ENCODE measurements at places on chromosomes 5 and 9.

DNA sequence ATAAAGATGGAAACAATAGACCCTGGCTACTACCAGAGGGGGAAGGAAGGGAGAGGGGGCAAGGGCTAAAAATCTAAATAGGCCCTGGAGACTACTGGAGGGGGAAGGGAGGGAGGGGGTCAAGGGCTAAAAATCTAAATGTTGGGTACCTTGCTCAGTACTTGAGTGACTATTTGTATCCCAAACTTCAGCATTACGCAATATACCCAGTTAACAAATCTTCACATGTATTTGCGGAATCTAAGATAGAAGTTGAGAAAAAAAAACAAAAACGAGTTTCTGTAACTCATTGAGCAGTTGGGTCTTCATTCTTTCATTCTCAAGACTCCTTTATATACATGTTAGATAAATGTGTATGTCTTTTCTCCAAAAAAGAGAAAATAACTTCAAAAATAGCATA, 537.4 kb downstream of the TAF11L14 start:
- no peak for DNase-seq

GRCh38 chr9:111897601-111898137, 1.1 kb downstream of the UGCG start:
- DNase-seq = no peak

DNA sequence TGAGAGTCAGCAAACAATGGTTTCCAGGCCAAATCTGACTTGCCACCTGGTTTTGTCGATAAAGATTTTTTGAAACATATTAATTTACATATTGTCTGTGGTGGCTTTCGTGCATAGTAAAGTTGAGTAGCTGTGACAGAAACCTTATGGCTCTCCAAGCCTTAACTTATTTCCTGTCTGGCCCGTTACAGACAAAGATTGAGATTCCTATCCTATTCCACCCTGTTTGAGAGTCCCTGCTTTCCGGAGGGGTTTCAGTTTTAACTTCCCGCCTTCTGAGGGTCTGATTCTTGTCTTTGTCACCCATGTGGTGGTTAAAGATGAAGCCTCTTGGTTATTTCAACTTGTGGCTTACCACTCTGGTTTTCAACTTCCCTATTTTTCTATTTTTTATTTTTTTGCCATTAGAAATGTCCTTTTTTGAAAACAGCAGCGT, 11.4 kb downstream of the OTULIN start:
- DNase-seq = no peak

DNA sequence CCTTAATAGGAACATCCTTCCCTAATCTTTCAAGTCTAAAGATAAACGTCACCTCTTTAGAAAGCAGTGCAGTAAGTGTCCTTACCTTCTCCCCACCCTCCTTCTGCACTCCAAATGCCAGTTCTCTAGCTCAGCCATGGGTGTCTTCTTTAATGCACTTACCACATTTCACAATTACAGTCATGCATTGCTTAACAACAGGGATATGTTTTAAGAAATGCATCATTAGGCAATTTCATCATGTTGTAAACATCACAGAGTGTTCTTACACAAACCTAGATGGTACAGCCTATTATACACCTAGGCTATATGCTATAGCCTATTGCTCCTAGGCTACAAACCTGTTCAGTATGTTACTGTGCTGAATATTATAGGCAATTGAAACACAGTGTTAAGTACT, 91.2 kb downstream of the RFX3 start:
- DNase-seq = no peak

- no peak for DNase-seq
Observed at GRCh38 chr5:90297045-90297764, 112.4 kb downstream of the CETN3 start.

GRCh38 chr9:28888806-28889205, 1315.5 kb upstream of the C9orf72 start:
- no peak for DNase-seq

- DNase-seq = no peak
Observed at GRCh38 chr5:81161012-81161601, 72.0 kb upstream of the CKMT2 start.

DNA sequence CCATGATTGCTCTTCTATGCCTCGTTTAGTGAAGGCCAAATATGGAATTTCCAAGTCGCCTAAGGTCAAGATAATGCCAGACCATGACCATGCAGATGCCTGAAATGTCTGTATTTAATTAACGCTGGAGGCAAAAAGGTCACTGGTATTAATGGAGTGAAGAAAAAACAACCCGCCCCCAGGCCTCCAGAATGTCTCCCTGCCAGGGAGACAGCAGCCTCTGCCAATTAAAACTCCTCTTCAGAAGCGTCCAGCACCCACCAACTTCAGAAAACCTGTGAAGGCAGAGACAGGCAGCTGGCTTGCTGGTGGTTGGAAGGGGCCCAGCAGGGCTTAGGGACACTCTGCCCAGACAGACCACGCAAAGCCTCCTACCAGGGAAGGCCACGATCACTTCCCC, 94.4 kb downstream of the VAV2 start:
- DNase-seq = no peak

GRCh38 chr5:1033606-1034420, 25.2 kb downstream of the NKD2 start:
- no peak for DNase-seq

DNA sequence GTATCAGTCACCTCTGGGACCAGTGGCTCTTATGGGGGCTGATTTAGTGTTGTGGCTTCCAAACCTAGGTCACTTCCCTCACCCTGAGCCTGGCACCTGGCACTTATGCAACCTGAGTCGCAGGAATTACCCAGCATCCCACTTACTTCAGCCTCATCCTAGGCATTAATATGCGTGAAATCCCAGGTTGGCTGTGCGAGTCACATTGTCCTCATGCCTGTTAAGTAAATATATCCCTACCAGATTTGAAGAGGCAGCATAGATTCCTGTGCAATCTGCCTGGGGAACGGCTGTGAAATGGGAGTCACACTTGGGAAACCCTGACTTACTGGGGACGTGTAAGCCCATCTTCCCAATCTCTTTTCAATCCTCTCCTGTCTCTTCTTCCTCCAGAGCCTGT, 42.7 kb upstream of the AKNA start:
- no peak for DNase-seq

DNA sequence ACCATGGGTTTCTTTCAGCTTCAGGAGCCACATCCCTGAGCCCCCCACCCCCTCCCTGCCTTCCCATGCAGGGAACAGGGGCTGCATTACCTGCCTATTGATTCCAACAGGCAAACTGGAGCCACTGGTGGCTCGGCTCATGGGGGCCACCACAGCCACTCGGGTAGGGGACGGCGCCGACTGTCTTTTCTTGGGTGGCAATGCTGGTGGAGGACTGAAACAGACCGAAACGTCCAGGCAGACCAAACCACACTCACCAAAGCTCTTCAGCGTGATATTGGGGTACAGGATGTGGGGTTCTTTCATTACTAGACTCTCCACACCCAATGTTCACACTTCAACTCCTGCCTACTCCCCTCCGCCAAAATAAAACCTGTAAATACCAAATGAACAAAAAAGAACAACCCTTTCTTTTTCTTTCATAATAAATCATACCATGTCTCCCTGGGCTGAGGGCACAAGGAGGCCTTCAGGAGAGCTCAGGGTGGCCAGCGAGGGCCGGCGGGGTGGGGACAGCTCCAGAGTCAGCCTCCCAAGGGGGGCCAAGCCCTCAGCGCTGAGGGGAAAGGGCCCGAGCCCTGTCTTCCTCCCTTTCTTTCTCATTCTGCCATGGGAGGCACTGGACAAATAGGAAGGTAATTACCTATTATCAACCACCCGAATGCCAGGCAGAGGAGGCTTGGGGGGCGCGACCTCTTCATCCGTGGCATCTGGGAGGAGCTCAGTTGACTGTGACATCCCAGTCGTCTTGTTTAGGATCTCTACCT, 83.3 kb downstream of the PRRT1B start:
- DNase-seq = no peak

- no peak for DNase-seq
Observed at GRCh38 chr5:32285510-32286138, 27.1 kb downstream of the MTMR12 start.

- DNase-seq = no peak
Observed at GRCh38 chr5:126587551-126588390, 7.2 kb downstream of the ALDH7A1 start.

GRCh38 chr5:93100428-93100827, 480.6 kb downstream of the NR2F1-AS1 start:
- DNase-seq = no peak

DNA sequence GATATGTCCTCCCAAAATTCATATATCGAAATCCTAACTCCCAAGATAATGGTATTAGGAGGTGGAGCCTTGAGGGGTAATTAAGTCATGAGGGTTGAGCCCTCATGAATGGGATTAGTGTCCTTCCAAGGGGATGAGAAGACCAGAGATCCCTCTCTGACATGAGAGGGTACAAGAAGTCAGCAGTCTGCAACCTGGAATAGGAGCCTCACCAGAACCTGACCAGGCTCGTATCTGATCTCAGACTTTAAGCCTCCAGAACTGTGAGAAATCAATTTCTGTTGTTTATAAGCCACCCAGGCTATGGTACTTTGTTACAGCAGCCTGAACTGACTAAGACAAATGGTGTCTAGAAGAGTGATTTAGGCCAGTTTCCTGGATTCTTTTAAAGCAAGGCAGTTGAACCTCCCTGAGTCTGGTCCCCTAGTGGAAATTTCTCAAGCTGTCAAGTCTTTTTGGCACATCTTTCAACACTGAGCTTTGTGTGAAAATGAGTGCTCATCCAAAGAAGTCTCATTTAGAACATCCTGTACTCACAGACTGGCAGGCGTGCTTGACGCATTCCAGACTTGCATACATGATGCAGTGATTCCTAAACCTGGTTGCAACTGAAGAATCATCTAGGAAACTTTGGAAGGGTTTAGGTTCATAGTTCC, 254.8 kb upstream of the PPP1R2B start:
- no peak for DNase-seq

GRCh38 chr9:137612741-137613142, 6.1 kb upstream of the EHMT1 start:
- DNase-seq = no peak
